ENCODE measurements at places on chromosomes 7 and 10. TPM values are rescaled to one million over a fixed set of nuclear protein-coding genes. Genes with fewer than 3 reads are reported as not detected.

Gene ZNF783
- 5.1 TPM for total RNA-seq

Gene SCIN
- total RNA-seq = 0.93 TPM

Gene SLC26A5
- total RNA-seq = not detected

Gene AKR1C8
- total RNA-seq = not detected

Gene PRR15
- total RNA-seq = 4.2 TPM
